Stimulated activated CD4-positive, alpha-beta T cell treated with anti-CD3 and anti-CD28 coated beads, Interleukin-12 subunit alpha, Interleukin-12 subunit beta, amount 100 ng/mL, for 4 hours (primary cell): ENCODE measurements at places on chromosomes 3 and 15.

DNA sequence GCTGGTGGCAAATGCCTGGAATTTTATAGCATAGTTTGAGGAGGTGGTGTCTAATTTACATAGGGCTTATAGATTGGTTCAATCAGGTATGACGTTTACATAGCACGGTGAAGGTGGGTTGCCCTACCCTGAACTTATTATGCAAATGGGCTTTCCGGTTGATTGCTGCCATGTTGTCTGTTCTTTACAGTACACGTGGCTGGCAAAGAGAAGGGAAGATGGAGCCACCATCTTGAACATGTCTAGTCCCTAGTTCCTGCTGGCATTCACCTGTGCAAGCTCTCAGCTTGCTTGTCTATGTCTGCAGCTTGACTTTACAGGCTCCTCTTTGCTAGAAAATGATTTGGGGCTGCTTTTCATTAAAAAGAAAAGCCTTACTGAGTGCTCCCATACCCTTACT is 14.0 kb upstream of the STAC start:
- DNase-seq, result no peak

- no peak for DNase-seq
These were observed 133.1 kb downstream of the MEGF11 start for GRCh38 chr15:66120422-66120821.

DNA sequence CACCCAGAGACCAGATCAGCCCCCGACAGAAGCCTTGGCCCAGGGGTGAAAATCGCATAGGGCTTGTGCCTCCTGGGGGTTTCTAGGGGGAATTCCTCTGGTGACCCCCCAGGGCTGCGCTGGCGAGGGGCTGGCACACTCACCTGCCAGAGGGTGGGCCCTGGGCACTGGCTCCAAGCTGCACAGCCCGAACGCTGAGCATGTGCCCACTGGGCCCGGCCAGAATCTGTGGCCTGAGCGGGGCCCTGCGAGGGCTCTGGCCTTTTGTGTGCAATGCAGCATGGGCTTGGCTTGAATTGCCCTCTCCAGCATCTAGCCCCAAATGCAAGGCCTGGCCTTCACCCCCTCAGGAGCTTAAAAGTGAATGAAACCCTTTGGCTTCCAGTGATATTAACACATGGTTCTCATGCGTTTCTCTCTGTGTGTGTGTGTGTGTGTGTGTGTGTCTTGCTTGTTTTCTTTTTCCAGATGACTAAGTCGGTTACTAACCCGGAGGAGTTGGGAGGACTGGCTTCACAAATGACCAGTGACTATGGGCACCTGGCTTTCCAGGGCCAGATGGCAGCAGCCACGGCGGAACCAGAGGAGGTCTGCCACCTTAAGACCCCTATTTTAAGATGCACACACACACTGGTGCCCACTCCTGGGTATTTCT is 259.1 kb upstream of the TPM1 start:
- DNase-seq, result no peak

- DNase-seq, result no peak
These were observed 1187.7 kb downstream of the OTOL1 start for GRCh38 chr3:162684260-162684659.

DNA sequence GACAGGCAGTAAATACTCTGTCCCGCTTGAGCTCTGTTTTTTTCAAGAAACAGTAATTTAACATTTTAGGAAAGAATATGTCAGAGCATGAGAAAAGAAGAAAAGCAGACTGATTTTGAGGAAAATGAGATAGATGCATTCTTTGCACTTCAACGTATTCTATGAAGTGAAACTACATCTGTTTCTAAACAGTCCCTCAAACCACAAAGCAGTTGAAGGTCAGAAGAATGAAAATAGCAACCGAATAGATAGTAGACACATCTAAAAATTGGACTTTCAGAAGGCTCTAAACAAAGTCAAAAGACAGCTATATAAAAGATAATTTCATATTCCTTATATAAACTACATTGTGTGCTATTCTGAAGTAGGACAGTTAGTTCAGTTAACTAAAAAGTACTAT is 172.6 kb upstream of the LRRC3B start:
- no peak for DNase-seq

- DNase-seq, result no peak
These were observed 17.0 kb downstream of the ANKDD1A start for GRCh38 chr15:64928626-64929220.

- DNase-seq, result no peak
These were observed 9.3 kb downstream of the GALNT15 start for GRCh38 chr3:16183601-16184270.

DNA sequence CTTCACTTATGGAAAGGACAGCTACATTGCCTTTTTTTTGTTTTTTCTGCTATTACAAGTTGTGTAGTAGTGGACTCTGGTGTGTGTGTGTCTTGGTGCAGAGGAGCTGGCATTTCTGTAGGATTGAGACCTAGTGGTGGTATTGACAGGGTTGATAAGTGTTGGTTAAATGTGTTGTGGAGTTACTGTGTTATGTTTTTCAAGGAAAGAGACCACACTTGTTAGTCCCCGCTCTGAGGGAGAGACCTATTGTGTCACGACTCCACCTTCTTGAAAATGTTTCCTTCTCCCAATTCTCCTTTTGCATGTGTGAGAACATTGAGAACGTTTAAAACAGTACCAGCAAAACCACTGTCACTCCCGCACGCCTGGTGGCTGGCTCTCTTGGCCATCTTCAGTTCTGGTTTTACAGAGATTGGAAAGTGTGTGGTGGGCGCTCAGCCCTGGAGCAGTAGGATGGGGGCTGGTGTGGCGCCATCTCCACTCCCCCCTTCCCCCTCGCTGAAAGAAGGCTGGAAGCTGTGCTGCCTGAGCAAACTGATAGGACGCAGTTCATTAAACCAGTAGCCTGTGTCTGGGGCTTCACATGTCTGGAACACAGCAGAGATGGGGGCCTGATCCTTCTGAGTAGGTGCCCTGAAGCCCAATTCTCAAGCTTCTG is 5.5 kb downstream of the KLF13 start:
- DNase-seq, result no peak

- no peak for DNase-seq
These were observed 26.9 kb downstream of the CHDH start for GRCh38 chr3:53819163-53819868.

DNA sequence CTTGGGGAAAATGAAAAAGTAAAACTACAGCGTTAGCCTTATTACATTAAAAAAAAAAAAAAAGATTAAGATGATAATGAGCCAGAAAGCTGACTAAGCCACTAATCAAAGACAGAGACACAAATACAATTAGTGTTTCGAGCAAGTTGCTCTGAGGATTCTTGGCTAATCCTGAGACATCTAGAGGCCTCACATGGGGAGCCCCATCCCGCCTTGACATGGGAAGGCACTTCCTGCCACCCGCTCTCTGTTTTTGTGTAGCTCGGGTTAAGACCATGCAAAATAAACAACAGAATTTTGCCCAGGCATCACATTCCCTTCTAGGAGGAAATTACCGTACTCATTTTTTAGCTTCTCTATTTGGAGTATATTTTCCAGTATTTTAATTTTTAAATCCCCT is 15.3 kb downstream of the HESX1 start:
- DNase-seq, result no peak

DNA sequence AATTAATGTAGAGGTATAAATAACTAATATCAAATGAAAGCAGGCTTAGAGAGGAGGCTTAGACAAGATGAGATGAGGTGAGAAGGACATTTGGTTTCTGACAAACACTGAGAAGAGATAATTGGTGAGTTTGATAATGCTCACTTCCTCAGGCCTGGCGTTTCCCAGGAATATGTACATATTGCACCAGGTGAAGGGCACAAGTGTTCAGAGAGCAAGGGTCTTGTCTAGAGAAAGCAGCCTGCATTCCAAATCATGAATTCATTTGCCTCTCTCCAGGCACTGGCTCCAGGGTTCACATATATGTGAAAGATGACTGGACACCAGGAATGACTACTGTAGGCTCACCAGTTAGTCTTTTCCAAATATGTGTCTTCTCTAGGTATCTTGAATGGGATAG is 48.0 kb upstream of the LPP start:
- DNase-seq, result no peak

- DNase-seq, result no peak
These were observed 360.7 kb downstream of the PTPRG start for GRCh38 chr3:61922118-61922517.

DNA sequence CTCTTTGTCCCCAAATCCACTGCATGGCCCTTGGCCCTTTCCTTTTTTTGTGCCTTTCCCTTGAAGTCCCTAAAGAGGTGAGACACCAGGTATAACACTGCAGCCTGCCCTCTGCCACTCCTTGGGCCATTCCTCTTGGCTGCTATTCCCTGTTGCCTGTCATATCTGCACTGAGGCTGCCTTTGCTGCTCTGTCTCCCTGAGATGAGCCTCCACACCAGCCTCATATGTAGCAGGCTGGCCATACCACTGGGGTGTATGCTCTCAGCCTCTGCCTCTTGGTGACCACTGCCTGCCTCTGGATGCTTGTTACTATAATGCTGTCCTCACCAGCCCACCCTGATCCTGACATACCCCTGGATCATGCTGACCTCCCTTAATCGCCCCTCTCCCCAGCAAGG is 252.0 kb downstream of the CLSTN2 start:
- DNase-seq, result no peak

DNA sequence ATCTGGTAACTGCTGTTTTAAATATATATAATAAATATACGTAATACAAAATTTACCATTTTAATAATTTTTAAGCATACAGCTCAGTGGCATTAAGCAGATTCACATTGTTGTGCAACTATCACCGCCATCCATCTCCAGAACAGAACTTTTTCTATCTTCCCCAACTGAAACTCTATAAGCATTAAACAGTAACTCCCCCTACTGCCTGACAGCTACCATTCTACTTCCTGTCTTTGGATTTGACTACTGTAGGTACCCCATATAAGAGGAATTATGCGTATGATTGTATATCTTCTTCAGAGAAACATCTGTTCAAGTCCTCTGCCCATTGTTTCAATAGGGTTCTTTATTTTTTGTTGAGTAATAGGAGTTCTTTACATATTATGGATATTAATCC is 36.8 kb downstream of the EID1 start:
- DNase-seq, result no peak

DNA sequence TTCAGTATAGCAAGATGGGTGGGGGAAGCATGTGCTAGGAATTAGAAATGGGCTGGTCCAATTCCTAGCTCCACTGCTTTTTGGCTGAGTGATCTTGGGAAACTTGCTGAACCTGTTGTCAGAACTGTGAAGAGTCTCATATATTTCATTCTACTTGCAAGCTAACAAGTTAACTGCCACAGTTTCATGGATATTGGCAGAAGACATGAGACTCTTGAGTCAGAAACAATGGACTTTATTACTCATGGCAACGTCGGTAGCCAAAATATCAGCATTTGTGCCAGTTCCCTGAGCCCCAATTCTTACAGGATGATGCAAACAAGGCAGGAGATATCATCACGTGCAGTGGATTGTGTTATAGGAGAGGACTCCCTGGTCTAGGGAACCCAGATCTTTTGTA is 26.6 kb upstream of the PLAAT1 start:
- DNase-seq, result no peak

- DNase-seq, result no peak
These were observed 464.4 kb downstream of the FOXP1 start for GRCh38 chr3:71119171-71119570.

DNA sequence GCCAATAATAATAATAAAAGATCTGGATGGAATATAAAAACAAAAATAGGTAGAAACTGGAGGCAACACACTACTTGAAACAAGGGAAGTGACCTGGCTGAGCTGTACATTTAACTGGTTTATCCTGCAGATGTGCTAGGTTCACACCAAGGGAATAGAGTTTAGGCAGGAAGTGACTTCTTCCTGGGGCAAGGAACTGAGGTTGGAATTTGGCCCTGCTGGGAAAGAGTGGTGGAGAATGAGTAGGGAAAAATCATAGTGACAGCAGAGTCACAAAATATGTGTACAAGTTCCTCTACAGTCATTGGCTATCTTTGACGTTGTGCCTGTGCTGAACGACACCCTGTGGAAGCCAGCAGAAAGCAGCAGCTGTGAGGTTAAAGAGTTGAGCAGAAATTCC is 44.1 kb downstream of the ARHGAP11B start:
- DNase-seq, result no peak

DNA sequence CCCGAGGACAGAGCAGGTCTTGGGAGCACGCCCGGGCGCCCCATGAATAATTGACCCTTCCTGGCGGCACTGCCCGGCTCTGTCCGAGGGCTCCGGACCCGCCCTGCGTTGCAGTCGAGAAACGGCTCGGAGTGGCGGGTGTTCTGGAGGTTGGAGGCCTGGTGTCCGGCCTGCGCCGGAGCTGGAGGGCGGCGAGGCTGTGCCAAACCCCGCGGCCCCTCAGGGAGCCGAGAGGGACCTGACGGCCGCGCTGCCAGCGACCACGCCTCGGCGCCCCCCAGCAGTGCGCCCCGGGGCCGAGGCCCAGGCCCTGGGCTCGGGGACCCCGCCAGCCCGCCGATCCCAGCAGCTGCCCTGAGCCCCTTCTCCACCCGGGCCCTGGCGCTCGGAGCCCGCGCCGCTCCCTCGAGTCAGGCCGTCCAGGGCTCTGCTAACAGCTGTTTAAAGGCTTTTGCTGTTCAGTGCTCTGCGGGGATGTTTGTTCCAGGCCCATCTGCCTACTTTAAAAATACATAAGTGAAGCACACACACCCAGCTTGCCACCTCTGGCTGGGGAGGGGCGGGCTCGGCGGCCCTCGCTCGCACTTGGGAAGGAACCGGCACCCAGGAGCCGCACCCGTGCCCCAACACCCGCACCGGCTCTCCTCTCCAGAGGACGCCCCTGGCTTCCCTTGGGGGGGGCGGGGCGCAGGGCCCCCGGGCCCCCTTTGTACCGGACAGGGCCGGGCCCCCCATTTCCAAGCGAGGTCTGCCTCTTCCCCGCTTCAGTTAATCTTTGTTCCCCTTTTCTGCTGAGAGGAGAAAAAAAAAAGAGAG is 730 bp upstream of the ZNF710 start:
- peak; percentile 12 for DNase-seq

DNA sequence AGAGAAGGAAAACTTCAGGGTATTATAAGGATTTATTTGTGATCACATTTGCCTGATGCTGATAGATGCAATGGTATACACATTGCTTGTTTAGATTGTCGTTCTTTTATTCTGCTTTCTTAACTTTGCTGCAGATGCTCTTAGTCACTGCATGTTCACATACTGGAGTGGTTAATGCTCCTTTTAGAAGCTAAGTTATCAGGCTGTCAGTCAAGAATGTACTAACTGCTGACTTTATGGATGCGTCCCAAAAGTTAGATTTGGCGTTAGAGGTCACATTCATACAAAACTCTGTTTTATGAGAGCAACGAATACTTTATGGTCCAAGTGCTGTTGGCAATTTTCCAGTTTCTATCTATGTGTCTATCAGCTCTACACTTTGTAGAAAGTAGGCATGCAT is 160.7 kb downstream of the BBX start:
- no peak for DNase-seq

GRCh38 chr15:59762558-59762957 is 73.4 kb upstream of the BNIP2 start:
- no peak for DNase-seq

GRCh38 chr3:190356246-190356645 is 31.7 kb upstream of the CLDN16 start:
- DNase-seq, result no peak

- peak; percentile 65 for DNase-seq
These were observed 2.4 kb downstream of the CSRNP1 start for GRCh38 chr3:39150803-39151631.

DNA sequence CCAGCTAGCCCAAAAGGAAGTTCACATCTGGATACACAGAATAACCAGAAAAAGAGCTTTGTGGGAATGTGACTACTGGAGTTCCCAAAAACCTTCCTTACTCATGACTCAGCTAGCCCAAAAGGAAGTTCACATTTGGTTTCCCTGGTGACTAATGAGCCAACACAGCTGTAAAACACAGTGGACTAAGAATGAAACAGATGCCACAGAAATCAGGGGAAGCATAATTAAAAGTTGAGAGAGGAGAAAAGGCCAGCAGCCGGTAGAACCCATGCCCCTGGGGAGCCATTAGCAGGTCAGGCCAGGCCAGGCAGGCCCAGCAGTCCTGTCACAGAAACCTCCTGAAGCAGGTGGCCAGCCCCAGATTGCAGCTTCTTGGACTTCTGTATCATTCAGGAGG is 130.3 kb downstream of the GHSR start:
- no peak for DNase-seq
